ENCODE measurements at places on chromosomes 2 and 18. TPM values are rescaled to one million over a fixed set of nuclear protein-coding genes. Genes with fewer than 3 reads are reported as not detected.

CPLX4 gene
- total RNA-seq: not detected

DSG1 gene
- 0.61 TPM for total RNA-seq

TTN gene
- 3.0 TPM for total RNA-seq

CAPN13 gene
- total RNA-seq: 0.42 TPM

ANKRD44 gene
- total RNA-seq: 18.2 TPM

NAT8 gene
- 10.7 TPM for total RNA-seq

DHRS9 gene
- 0.93 TPM for total RNA-seq

DYSF gene
- 15.1 TPM for total RNA-seq

HAUS1 gene
- total RNA-seq: 17.9 TPM

DUSP19 gene
- 1.1 TPM for total RNA-seq

ALPG gene
- not detected for total RNA-seq

PARD6G gene
- total RNA-seq: 2.4 TPM

GRCh38 chr2:60977562-60977895, 40.0 kb upstream of the PEX13 start:
- no peaks in the 10 kb centered on the region for H3K4me1 ChIP-seq
- no peak overlapping the region for H3K27ac ChIP-seq
- H3K27me3 ChIP-seq: no peaks in the 10 kb centered on the region
- no peak for DNase-seq
- no peak overlapping the region for H3K4me3 ChIP-seq
- H3K36me3 ChIP-seq: no peaks in the 10 kb centered on the region

GRCh38 chr18:36183033-36183432, 4.3 kb upstream of the MOCOS start:
- DNase-seq: no peak
- no peaks in the 10 kb centered on the region for H3K36me3 ChIP-seq
- H3K4me3 ChIP-seq: no peak overlapping the region

DNA sequence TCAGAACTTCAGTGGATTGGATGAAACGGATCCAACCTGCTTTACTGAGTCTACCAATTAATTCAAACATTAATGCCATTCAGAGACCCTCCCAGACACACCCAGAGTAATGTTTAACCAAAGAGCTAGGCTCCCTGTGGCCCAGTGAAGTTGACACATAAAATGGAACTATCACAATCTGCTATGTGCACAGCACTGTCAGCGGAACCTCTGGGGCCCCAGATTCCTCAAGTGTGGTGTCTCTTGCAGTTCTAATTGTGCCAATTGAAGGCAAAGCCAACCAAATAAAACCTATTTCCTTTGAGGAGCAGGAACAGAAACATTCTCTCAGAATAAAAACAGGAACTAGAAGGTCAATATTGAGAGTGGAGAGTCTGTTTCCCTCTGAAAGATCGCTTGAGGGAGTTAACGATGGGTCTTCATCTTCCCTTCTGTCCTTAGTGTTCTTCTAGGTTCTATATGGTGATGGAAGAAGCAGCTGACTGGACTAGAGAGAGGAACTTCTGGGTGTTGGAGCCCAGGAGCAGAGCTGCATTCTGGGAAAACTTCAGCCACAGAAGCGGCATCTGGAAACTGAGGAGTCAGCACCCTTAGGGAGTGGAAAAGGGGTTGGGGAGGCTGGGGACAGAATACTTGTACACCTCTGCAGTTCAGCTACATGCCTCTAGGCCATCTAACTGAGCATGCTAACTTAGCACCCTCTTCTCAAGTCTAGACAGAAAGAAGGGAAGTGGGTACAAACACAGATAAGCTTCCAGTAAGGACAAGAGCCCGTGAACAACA, 174.4 kb upstream of the FBXO11 start:
- H3K27ac ChIP-seq: no peak overlapping the region
- no peaks in the 10 kb centered on the region for H3K27me3 ChIP-seq
- no peak overlapping the region for H3K4me3 ChIP-seq
- no peaks in the 10 kb centered on the region for H3K36me3 ChIP-seq
- no peaks in the 10 kb centered on the region for H3K4me1 ChIP-seq

GRCh38 chr2:53217250-53217649, 550.4 kb upstream of the CHAC2 start:
- H3K4me1 ChIP-seq: no peaks in the 10 kb centered on the region
- no peak overlapping the region for H3K4me3 ChIP-seq
- H3K27me3 ChIP-seq: no peaks in the 10 kb centered on the region
- no peak overlapping the region for H3K27ac ChIP-seq
- no peak for DNase-seq

GRCh38 chr2:172107690-172108586, 5.2 kb upstream of the DLX2 start:
- H3K27ac ChIP-seq: no peak overlapping the region
- no peak overlapping the region for H3K4me3 ChIP-seq

- no peak overlapping the region for H3K27ac ChIP-seq
- no peak for DNase-seq
- H3K4me1 ChIP-seq: no peaks in the 10 kb centered on the region
- no peaks in the 10 kb centered on the region for H3K27me3 ChIP-seq
Measured at GRCh38 chr2:1874950-1875349, 130.6 kb upstream of the PXDN start.

- H3K27ac ChIP-seq: no peak overlapping the region
- DNase-seq: no peak
- no peaks in the 10 kb centered on the region for H3K36me3 ChIP-seq
- no peak overlapping the region for H3K4me3 ChIP-seq
Measured at GRCh38 chr2:207772081-207772843, 2.6 kb upstream of the FZD5 start.

DNA sequence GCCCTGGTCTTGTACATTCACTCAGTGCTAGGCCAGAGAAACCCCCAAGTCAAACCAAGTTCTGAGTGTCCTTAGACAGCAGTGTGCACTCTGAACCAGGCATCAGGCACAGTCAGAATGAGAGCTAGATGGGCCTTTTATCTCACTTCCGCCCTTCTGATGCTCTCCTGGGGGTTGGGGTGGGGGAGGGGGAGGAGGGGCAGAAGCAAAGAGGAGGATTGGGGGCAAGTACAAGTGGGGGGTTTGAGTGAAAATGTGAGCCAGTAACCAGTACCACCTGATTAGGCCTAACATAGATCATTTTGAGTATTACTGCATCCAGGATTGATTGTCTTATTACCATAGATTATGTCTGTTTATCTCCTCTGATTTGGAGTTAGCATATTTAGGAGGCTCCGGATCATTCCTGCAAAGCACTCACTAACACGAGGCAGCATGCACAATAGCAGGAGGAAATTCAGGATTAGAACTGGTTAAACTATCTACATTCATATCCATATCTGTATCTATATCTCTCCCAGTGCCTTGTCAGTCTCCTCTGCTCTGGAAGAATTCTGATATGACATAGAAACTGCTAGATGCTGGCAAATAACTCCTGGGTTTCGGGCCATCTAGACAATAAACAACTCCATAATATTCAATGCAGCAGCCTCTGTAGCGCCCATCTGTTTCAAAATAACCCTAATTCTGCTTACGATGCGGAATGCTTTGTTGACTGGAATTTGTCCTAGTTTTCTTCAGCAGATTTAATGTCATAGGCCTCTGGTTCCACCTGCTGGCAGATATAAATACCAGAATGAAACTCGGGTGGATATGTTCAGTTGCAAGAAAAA, 149.1 kb downstream of the RHBDD1 start:
- no peaks in the 10 kb centered on the region for H3K27me3 ChIP-seq
- no peak overlapping the region for H3K27ac ChIP-seq

DNA sequence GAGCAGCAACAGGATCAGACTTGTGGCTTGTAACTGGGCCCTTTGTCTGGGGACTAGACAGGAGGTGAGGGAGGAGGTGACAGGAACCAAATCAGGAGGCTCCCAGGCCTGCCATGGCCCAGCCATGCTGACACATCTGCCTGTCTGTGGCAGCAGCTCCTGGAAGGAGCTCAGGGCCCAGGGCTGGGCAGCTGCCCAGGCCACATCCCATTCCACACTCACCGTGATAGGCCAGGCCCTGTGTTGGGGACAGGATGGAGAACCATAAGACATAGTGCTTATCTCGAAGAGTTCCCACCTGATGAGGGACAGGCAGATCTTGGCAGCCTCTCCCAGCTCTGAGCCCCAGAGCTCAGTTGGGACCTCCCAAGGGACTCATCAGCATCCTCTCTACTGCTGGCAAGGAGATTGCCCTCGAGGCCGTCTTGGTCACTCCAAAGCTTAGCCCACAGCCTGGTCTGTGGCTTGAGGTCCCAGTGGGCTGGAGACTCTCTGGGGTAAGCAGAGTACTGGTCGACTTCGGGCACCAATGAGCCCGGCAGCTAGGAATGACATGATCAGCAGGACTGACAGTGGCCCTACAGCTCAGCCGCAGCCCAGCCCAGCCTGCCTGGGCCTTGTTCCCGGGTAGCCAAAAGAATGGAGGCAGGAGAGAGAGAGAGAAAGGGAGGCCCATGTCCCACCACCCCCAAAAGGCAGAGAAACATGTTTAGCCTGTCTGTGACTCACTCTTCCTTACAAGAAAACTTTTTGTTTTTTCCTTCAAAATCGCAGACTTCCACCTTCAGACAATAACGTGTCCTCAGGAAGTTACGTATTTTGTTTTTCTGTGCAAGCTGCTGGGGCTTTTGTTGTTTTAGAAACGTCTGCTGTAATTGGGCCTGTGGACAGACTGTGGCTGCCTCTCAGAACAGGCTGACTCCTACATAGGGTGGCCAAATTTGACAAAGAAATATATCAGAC, 82.1 kb downstream of the HS1BP3 start:
- no peak overlapping the region for H3K4me3 ChIP-seq
- H3K36me3 ChIP-seq: no peaks in the 10 kb centered on the region
- peaks cover 29% of the 10 kb centered on the region for H3K4me1 ChIP-seq
- no peak for DNase-seq
- no peaks in the 10 kb centered on the region for H3K27me3 ChIP-seq

- H3K4me3 ChIP-seq: no peak overlapping the region
- H3K4me1 ChIP-seq: no peaks in the 10 kb centered on the region
- H3K36me3 ChIP-seq: no peaks in the 10 kb centered on the region
- no peak for DNase-seq
Measured at GRCh38 chr2:2688254-2688653, 357.2 kb upstream of the MYT1L start.

GRCh38 chr18:22211657-22212056, 42.3 kb downstream of the GATA6 start:
- no peaks in the 10 kb centered on the region for H3K36me3 ChIP-seq
- no peak overlapping the region for H3K27ac ChIP-seq
- DNase-seq: no peak

GRCh38 chr2:140353541-140353940, 1573.4 kb upstream of the NXPH2 start:
- H3K4me1 ChIP-seq: no peaks in the 10 kb centered on the region
- no peak for DNase-seq
- no peak overlapping the region for H3K27ac ChIP-seq
- H3K4me3 ChIP-seq: no peak overlapping the region
- H3K36me3 ChIP-seq: no peaks in the 10 kb centered on the region

DNA sequence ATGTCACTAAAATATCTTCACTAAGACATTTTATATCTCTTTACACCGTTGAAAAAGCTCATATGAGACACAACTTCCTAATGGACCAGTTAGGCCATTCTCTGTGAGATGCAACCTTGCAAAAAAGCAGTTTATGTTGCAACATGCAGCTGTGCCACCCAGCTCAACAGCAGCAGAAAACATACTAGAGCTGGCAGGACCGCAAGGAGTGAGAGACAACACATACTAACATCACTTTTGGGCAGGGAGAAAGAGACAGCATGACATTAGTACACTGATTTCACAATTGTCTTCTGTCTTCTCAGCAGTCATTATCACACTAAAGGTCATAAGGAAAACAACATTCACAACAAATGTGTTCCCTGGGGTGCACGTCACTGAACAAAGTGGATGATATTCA, 122.9 kb downstream of the EPB41L3 start:
- H3K36me3 ChIP-seq: no peaks in the 10 kb centered on the region
- H3K27ac ChIP-seq: no peak overlapping the region
- H3K4me1 ChIP-seq: no peaks in the 10 kb centered on the region
- no peak for DNase-seq
- no peaks in the 10 kb centered on the region for H3K27me3 ChIP-seq
- H3K4me3 ChIP-seq: no peak overlapping the region

DNA sequence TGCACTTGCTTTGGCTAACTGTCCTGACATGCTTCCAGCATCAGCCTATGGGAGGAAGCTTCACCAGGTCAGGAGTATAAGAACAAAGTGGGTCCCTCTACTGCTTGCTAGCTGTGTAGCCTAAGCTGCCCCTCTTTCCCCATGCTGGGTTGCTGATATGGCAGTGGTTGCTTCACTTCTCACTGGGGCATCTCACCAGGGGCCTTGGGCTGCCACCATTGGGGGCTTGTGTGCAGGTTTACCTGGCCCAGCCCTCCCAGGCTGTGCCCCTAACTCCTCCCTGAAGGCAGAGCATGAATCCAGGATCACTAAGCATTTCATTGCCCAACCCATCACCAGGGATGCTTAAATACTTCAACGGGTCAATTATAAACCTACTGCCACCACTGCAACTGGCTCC, 817.1 kb upstream of the TMEFF2 start:
- H3K27me3 ChIP-seq: no peaks in the 10 kb centered on the region
- no peak overlapping the region for H3K27ac ChIP-seq
- H3K4me3 ChIP-seq: no peak overlapping the region
- no peaks in the 10 kb centered on the region for H3K36me3 ChIP-seq
- no peak for DNase-seq

- H3K4me3 ChIP-seq: no peak overlapping the region
- DNase-seq: no peak
- H3K36me3 ChIP-seq: no peaks in the 10 kb centered on the region
- H3K4me1 ChIP-seq: no peaks in the 10 kb centered on the region
Measured at GRCh38 chr2:207226671-207227061, 60.9 kb upstream of the KLF7 start.

- H3K4me3 ChIP-seq: no peak overlapping the region
- no peak for DNase-seq
- H3K36me3 ChIP-seq: no peaks in the 10 kb centered on the region
Measured at GRCh38 chr2:116747103-116747502, 1067.4 kb upstream of the DDX18 start.

DNA sequence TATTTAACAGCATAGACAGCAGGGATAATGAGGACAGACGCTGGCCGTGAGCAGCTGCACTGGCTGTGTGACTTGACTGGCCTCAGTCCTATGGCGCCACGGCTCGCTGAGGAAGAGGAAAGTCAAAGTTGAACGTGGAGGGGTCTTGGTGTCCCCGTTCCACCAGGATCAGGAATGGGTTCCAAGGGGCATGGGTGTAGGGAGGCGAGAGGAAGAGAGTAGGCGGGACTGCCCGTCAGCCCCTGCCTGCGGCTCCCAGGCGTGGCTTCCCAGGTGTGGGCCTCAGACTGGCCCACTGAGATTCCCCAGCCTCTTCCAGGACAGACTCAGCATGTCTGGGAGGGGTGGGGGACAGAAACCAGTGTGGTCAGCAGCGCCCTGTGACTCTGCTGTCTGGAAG, 51.4 kb downstream of the POMC start:
- no peak overlapping the region for H3K4me3 ChIP-seq
- no peaks in the 10 kb centered on the region for H3K36me3 ChIP-seq
- H3K27me3 ChIP-seq: no peaks in the 10 kb centered on the region
- DNase-seq: no peak

GRCh38 chr18:77138270-77138669, 5.7 kb upstream of the MBP start:
- no peak for DNase-seq
- H3K4me3 ChIP-seq: no peak overlapping the region
- H3K4me1 ChIP-seq: peaks cover 24% of the 10 kb centered on the region
- no peak overlapping the region for H3K27ac ChIP-seq
- no peaks in the 10 kb centered on the region for H3K36me3 ChIP-seq
- no peaks in the 10 kb centered on the region for H3K27me3 ChIP-seq
